ENCODE measurements at places on chromosomes 5 and 9.

DNA sequence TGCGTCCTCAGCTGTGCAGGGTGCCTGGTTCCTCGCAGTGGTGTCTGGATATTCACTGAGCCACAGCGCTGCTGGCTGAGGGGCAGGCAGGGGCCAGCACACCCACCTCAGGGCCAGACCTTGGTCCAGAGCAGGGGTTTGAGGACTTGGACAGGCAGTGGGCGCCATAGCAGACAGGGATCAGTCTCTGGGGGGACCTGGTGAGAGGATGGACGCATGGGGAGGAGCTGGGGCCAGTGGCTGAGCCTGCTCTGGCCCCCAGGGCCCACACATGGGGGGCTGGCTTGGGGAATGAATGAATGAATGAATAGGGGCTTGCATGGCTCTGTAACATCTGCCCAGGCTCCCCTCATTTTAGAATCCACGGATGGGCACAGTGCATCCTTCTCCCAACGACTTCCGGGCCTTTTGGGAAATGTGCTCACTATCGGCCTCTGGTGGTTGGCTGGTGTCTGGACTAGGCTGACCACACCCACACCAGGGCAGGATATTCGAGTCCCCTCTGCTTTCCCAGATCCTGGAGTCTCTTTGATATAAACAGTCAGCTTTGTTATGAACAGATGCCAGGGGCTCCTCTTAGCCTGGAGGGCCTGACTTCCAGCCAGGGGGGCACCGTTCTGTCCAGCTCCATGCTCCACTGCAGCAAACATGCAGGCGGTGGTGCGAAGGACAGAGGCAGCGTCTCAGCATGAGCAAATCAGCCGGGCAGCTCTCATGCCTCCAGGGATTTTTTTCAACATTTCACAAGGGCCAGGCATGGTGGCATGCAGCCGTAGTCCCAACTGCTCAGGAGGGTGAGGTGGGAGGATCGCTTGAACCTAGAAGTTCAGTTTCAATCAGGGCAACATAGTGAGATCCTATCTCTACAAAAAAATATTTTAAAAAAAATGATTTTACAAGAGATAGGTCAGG, 62.6 kb downstream of the NEK6 start:
- peak; percentile 74 for DNase-seq

GRCh38 chr5:152689250-152689711, 284.2 kb upstream of the NMUR2 start:
- no peak for DNase-seq

DNA sequence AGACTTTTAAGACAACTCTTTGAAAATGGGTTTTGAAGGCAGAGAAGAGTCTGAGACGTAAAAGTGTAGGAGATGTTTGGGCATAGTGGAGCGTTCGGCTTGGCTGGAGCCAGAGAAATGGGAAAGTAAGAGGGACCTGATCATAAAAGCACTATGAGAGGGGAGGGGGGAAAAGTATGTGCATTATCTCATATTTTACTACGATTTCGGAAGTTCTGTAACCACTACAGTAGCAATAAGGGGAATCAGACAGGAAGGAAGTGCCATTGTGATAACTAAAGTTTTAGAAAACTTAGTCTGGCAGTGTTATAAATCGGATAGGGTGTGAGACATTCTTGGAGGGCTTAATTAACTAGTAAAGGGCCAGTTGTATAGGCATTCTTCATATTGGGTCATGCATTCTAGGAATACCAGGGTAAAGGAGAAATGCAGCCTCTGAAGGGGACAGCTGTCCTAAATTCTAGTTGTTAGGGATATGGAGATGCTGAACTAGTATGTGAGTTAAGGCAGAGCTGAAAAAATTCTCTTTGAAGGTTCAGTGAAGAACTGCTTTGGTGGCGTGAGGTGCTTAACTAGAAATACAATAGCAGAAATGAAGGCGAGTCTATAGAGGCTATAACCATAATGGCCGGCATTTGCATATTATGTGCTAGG, 83.8 kb upstream of the FREM1 start:
- DNase-seq, result no peak

DNA sequence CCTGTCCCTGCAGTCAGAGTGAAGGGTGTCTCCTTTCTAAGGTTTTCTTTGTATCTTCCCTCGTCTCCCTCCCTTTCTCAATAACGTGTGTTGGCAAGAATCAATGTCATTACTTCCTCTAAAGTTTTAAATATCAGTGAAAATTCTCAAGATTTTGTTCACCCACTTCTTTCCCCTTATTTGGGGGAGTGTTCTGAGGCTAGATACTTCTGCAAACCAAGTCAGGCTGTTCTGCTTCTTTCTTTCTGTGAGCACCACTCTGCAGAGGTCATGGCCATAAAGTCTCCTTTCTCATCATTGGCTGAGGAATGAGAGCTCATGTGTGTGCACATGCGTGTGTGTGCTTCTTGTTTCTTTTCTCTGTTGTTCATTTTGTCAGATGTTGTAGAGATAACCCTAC, 26.6 kb upstream of the SPATA31C2 start:
- no peak for DNase-seq

- no peak for DNase-seq
Measured at GRCh38 chr5:34580983-34581382, 75.1 kb upstream of the RAI14 start.

DNA sequence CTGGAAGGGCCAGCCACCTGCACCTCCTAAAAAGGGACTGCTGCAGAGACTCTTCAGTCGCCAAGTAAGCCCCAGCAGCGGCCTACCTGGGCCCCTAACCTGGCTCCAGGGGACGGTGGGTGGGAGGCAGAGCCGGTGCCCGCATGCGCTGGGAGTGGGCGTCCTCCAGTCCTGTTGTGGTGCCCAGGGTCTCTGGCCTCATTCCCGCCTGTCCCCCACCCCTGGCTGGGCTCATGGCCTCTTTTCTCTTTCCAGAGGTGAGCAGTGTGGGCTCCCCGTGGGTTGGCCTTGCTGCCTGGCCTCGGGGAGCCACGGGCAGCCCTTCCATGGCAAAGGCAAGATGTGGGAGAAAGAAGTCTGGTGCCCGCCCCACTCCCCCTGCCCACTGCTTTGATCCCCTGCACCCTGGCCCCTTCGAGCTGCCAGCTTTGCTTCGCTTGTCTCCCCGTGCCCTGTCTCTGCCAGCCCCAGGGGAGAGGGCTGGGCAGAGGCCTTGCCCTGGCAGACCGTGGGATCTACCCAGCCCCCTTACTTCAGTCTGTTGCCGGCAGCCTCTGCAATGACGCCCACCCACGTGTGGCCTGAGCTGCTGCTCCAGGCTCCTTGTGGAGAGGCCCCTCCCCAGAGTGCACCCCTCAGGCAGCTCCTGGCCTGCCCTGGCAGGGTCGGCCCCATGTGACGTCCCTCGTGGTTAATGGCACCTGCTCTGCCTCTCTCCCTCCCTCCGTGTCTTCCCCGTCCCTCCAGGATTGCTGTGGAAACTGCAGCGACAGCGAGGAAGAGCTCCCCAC, 5.4 kb upstream of the PRR7 start:
- no peak for DNase-seq
